Stimulated activated CD8-positive, alpha-beta memory T cell treated with anti-CD3 and anti-CD28 coated beads, Interleukin-4, amount 100 ng/mL, for 1 hour (primary cell): ENCODE measurements at places on chromosomes 7 and 10.

- DNase-seq: no peak
Measured at GRCh38 chr7:99984593-99984992, 8.8 kb upstream of the AZGP1 start.

- no peak for DNase-seq
Measured at GRCh38 chr10:12716042-12716441, 285.5 kb downstream of the CCDC3 start.

- no peak for DNase-seq
Measured at GRCh38 chr10:26475386-26475785, 37.2 kb downstream of the APBB1IP start.

GRCh38 chr10:112981553-112981952 lies 31.5 kb downstream of the TCF7L2 start:
- no peak for DNase-seq

DNA sequence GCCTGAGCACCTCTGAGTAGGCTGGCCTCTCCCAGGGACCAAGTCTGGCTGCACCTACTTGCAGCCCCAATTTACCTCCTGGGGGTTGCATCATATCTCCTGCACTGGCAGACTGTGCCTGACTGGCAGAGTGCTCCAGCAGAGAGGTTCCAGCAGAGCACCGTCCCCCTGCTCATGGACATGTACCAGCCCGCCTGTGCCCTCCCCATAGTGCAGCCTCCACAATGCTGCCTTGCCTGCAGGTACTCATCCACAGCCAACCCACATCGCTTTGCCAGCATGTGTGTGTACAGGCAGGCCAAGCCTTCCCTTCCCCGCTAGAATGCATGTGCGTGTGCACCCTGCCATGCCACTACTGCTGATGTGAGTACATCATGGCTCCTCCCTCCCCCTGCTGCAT lies 105.5 kb upstream of the NPSR1 start:
- no peak for DNase-seq

GRCh38 chr10:96978621-96979154 lies 146.6 kb downstream of the LCOR start:
- DNase-seq: no peak

GRCh38 chr7:21160401-21160800 lies 267.5 kb upstream of the SP4 start:
- no peak for DNase-seq

- no peak for DNase-seq
Measured at GRCh38 chr7:2309889-2310331, 4.3 kb downstream of the SNX8 start.

DNA sequence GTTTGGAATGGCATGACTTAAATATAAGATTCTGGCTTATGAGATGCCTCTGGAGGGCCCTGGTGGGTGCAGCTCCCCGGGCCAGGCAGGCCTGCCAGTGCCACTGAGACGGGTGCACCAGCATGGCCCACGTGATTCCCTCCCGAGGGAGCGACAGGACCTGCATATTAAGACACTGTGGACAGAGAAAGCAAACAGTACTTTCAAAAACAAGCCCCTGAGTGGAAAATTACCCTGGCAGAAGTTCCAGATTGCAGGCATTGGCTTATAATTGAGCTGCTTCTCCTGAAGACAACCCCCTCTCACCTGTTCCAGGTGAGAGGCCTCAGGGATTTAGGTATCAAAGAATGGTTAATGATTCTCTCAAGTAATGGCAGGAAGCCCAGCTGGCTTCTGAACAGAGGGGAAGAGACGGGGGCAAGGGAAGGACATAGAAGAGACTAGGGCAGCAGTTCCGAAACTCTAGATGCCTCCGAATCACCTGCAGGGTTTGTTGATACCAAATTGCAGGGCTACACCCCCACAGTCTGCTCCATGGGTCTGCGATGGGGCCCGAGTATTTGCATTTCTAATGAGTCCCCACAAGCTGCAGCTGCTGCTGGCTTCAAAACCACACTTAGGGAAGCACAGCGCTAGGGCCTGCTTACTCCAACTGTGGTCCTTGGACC lies 66.0 kb upstream of the DOCK1 start:
- DNase-seq: no peak

DNA sequence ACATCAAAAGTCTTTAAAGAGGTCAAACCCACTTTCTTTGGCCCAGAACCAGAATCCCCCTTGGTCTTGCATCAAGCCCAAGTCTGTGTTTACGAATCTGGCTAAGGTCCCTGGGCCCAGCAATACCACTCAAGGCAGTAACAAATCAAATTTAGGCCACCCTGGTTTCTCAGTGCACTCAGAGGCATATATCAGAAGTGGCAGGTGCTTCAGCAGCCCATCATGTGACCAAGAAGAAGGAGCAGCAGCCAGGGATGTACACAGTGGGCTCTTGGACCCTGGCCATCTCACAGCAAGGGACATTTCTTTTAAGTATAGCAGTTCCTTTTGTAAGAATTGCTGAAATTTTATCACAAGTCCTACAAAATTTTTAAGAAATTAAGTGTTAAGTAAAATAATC lies 7.3 kb upstream of the SLC25A13 start:
- no peak for DNase-seq

DNA sequence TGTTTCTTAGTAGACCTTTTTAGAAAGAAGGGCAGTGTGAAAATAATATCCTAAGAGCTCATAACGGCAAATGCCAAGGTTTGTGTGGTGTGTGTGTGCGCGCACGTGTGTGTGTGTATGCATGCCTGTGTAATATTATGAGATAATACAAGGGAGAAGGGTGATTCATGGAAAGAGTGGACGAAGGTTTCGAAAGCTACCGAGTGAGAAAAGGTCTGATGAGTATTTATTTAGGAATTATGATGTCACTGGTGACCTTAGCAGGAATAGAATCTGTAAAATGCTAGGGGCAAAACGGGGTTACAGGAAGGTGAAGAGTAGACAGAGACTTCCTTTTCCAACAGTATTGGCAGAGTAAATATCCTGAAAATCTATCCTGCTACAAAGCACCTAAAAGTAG lies 107.3 kb downstream of the AHR start:
- DNase-seq: no peak

GRCh38 chr10:76012716-76013327 lies 581.4 kb downstream of the LRMDA start:
- DNase-seq: no peak
